ENCODE measurements at places on chromosomes 6 and 20. TPM values are rescaled to one million over a fixed set of nuclear protein-coding genes. Genes with fewer than 3 reads are reported as not detected.
A peak's percentile ranks its signal among the peaks of the same experiment; 100 is the strongest.

DNA sequence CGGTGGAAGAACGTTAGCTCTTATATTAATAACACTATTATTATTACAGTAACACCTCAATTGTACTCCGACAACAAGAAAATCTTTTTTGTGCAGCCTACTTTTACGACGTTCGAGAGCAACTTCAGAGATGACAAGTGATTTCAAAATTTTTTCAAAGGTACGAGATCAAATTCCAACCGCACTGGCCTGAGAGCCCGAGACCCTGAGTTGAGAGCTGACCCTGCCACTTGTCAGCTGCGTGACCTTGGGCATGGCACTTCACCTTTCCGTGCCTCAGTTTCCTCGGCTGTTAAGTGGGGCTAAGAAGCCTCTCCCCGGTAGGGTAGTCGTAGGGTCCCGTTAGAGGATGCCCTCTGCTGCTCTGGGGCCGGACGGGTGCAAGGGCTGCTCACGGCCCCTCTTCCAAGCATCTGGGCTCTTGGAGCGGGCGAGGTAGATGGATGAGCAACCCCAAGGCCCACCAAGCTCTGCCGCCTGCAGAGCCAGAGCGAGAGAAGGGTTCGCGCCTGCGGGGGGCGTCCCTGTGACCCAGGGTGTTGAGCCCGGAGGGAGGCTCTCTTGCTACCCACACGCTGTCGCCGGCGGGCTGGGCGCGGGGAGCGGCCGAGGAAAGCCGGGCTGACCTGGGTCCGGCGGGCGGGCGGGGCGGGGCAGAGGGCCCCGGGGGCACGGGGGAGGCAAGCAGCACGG, 510 bp downstream of the NDRG3 start:
- H3K4me1 ChIP-seq, result peaks cover 12% of the 10 kb centered on the region
- no peak overlapping the region for H3K27ac ChIP-seq
- no peaks in the 10 kb centered on the region for H3K36me3 ChIP-seq
- no peaks in the 10 kb centered on the region for H3K27me3 ChIP-seq
- peak overlapping the region; percentile 75 for H3K4me3 ChIP-seq

GRCh38 chr6:148713921-148714320, 32.9 kb upstream of the UST start:
- H3K36me3 ChIP-seq, result no peaks in the 10 kb centered on the region
- DNase-seq, result no peak
- H3K4me1 ChIP-seq, result no peaks in the 10 kb centered on the region
- H3K4me3 ChIP-seq, result no peak overlapping the region

GRCh38 chr20:57711311-57711712, 1.5 kb upstream of the PMEPA1 start:
- H3K4me1 ChIP-seq, result peaks cover 44% of the 10 kb centered on the region
- H3K27me3 ChIP-seq, result no peaks in the 10 kb centered on the region
- H3K4me3 ChIP-seq, result peak overlapping the region; percentile 69
- no peaks in the 10 kb centered on the region for H3K36me3 ChIP-seq
- H3K27ac ChIP-seq, result peak overlapping the region; percentile 87

DNA sequence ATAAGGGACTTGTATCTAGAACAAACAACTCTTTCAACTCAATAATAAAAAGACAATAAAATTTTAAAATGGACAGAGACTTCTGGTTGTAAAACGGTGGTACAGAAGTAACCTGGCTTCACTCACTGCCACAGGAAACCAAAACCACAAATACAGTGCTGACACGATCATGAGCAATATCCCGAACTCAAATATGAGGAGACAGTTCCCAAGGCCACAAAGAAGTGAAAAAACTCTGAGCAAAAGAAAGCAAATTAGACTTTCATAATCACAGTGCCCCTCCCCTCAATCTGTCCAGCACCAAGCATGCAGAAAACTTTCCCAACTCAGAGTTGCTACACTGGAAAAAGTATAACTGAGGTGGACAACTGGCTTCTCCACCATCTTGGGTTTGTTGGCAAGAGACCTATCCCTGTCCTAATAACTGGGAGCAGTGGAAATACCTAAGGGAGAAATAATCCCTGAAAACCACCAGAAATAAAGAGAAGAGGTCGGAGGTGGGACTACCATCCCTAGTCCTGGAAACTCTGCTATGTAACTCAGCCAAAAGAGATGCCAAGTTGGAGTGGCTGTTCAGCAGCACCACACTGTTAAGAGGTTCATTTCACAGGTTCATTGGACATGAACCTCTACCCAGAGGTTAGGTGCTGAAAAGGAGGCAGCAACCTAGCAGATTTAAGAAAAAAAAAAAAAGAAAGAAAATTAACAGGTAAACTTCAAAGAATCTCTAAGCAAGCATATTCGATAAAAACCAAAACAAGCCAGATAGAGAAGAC, 55.5 kb downstream of the REV3L start:
- H3K4me1 ChIP-seq, result peaks cover 36% of the 10 kb centered on the region
- no peaks in the 10 kb centered on the region for H3K36me3 ChIP-seq
- DNase-seq, result peak; percentile 83
- peak overlapping the region; percentile 67 for H3K27ac ChIP-seq

GRCh38 chr20:38658879-38659596, 57.4 kb downstream of the ARHGAP40 start:
- DNase-seq, result no peak
- H3K27ac ChIP-seq, result no peak overlapping the region
- H3K4me1 ChIP-seq, result no peaks in the 10 kb centered on the region
- no peak overlapping the region for H3K4me3 ChIP-seq
- H3K27me3 ChIP-seq, result peaks cover 18% of the 10 kb centered on the region

- H3K27me3 ChIP-seq, result no peaks in the 10 kb centered on the region
- no peak overlapping the region for H3K4me3 ChIP-seq
These were observed 11.6 kb upstream of the C20orf204 start for GRCh38 chr20:64024141-64024990.

DNA sequence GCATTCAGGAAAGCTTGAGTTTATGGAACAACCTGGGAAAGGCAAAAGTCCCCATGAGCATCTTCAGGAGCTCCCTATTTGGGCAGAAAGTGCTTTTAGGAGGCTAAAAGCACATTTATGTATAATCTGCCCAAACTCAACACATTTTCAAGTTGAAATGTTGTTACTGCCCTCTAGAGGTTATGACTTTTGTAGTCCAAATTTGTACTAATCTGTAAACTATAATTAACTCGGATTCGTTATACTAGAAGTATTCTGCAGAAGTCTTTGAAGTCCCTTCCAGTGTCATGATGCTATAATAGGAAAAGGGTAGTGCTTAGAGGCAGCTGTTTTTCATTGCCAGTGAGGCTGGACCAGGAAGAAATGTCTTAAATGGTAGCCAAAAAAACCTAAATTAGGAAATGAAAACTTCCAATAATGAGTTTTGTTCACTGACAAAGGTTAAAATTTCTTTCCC, 44.8 kb upstream of the EMILIN3 start:
- no peaks in the 10 kb centered on the region for H3K4me1 ChIP-seq
- no peaks in the 10 kb centered on the region for H3K27me3 ChIP-seq
- H3K4me3 ChIP-seq, result no peak overlapping the region
- H3K36me3 ChIP-seq, result peaks cover 35% of the 10 kb centered on the region

- no peak overlapping the region for H3K4me3 ChIP-seq
- no peaks in the 10 kb centered on the region for H3K27me3 ChIP-seq
- H3K36me3 ChIP-seq, result no peaks in the 10 kb centered on the region
- no peak overlapping the region for H3K27ac ChIP-seq
These were observed 157.3 kb downstream of the FAM83B start for GRCh38 chr6:55003719-55004430.

DNA sequence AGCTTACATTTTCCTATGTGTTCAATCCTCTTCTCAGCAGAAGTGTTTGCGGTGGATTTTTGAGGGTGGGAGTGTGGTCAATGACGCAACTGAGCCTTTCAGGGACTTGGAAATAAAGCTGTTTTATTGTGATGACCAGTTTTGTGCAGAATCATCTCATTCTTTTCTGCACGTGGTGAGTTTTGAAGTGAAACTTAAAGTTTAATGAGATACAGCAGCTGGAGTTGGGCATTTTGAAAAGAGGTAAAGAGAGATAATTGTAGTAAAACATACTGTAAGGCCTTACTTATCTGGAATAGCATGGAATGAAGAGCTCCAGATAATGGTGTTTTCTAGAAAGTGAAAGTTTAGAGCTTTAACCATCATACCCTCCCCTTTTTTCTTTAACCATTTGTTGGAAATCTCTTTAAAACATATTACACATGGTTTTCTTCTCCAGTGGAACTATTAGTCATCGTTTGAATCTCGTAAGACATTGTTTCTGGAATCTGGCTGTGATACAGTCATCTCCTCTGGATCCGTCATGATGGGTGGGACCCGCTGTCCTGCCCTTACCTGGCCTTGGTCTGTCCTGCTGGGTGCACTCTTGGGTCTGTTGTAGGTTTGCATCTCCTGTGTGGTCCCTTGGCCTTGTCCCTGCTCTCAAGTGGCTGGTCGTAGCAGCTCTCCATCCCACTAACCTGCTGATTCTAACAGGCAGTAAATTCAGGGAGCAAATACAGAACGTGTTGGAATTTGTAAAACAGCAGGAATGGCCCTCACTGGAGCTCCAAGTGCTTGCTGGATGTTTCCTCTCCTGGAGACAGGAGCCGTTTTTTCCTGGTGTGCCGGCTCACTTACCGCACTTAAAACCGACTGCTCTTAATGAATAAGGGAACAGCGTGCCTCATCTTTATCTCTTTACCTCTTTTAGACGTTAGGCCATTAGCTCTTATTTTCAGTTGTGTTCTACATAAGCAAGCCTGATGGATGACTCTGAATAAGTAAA, 29.8 kb downstream of the UST start:
- peak; percentile 81 for DNase-seq
- H3K36me3 ChIP-seq, result no peaks in the 10 kb centered on the region
- peak overlapping the region; percentile 46 for H3K27ac ChIP-seq
- H3K4me3 ChIP-seq, result peak overlapping the region; percentile 32
- H3K27me3 ChIP-seq, result no peaks in the 10 kb centered on the region
- peaks cover 10% of the 10 kb centered on the region for H3K4me1 ChIP-seq

DNA sequence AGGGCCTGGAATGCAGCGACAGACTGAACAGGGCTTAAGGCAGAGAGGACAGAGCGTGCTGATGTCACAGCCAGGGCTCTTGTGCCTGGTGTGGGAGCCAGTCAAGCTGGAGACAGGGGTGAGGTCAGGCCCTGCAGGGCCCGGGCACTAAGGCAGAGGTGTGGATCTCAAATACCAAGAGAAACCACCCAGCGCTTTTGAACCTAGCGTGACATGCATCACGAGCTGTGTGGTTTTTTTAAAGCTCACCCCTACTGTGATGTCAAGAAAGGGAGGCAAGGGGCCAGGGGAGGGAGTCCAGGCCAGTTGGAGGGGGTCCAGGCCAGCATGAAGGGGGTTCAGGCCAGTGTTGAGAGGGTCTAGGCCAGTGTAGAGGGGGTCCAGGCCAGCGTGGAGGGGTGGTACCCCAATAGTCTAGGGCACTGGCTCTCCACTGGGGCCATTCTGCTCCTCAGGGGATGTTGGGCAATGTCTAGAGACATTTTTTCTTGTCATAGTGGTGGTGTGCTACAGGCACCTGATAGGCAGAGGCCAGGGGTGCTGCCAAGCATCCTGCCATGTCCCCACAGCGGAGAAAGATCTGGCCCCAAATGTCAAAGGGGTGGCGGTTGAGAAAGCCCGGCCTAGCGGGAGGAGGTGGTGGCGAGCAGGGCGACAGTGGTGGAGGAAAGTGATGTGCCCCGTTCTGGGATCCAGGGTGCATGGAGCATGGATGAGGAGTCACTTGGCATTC, 42.6 kb downstream of the RBM38 start:
- no peak overlapping the region for H3K4me3 ChIP-seq
- DNase-seq, result no peak
- peaks cover 9% of the 10 kb centered on the region for H3K27me3 ChIP-seq
- H3K4me1 ChIP-seq, result peaks cover 3% of the 10 kb centered on the region

DNA sequence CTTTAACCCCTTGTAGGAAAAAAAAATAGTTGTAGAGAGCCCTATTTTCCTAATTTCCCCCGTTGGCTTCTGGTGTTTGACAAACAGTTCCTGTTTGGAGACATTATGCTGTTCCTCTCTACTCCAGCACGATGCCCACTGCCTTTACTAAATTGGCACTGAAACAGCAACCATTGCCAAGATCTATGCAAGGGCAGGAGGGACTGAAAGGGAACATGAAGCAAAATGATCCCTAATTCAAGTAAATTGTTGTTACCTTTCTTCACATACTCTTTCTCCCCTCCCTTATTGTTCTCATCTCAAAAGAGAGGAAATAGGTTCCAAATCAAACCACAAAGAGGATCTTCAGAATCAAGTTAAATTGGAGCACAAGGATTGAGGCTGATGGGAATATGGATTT, 764.1 kb upstream of the MMS22L start:
- no peaks in the 10 kb centered on the region for H3K4me1 ChIP-seq
- H3K36me3 ChIP-seq, result no peaks in the 10 kb centered on the region
- no peak overlapping the region for H3K27ac ChIP-seq
- no peaks in the 10 kb centered on the region for H3K27me3 ChIP-seq
- no peak for DNase-seq
- H3K4me3 ChIP-seq, result no peak overlapping the region

DNA sequence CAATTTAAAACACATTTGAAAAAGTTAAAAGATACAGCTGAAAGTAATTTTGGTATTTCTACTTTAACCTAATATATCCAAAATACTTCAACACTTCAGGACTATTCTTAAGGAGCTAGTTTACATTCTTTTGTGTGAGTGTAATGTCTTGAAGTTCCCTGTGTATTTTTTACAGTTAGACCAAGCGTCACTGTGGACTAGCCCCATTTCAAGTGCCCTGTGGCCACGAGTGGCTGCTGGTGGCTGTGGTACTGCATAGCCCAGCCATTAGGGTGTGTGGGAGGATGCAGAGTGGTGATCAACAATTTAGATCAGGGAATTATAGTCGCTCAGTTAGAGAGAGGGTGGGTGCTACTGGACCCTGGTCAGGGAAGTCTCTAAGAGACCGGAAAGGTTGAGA, 869 bp upstream of the CST5 start:
- no peak overlapping the region for H3K27ac ChIP-seq
- no peaks in the 10 kb centered on the region for H3K4me1 ChIP-seq
- H3K4me3 ChIP-seq, result no peak overlapping the region
- DNase-seq, result no peak
- no peaks in the 10 kb centered on the region for H3K27me3 ChIP-seq
- H3K36me3 ChIP-seq, result no peaks in the 10 kb centered on the region

DNA sequence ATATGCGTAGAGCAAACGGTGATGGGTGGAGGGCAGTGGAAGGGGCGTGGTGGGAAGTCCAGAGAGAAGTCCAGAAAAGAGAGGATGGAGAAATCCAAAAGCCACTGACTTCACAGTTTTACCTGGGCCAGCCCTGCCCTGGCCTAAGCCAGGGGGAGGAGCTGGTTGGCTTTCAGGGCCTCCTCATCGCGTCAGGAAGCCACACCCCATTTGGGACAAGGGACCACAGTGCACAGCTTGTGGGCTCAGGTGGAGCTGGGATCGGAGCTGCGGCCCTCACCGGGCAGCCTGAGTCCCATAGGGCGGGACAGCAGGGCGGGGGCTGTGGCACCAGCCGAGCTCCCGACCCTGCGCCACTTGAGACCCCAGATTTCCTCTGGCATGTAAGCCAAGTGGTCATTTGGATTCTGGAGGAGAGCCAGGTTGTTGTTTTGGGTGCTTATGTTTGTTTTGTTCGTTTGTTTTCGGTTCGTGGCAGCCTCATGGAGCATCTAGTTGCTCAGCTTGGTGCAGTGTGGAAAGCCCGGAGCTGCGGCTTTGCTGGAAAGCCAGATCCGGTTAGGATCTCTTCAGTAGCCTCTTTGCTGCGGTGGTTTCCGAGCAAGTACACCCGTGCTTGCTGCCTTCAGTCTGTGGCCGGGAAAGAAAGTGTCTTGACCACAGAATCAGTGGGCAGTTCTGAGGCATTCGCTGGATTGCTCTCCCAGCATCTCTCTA, 42.2 kb downstream of the RIOK1 start:
- DNase-seq, result peak; percentile 23
- no peak overlapping the region for H3K27ac ChIP-seq
- no peaks in the 10 kb centered on the region for H3K36me3 ChIP-seq
- no peaks in the 10 kb centered on the region for H3K27me3 ChIP-seq

The PLN gene
- 0.43 TPM for total RNA-seq

- H3K27ac ChIP-seq, result peak overlapping the region; percentile 9
- H3K36me3 ChIP-seq, result peaks cover 50% of the 10 kb centered on the region
- H3K4me3 ChIP-seq, result no peak overlapping the region
- no peak for DNase-seq
- no peaks in the 10 kb centered on the region for H3K27me3 ChIP-seq
- H3K4me1 ChIP-seq, result no peaks in the 10 kb centered on the region
These were observed 84.0 kb downstream of the MTHFD1L start for GRCh38 chr6:150949526-150949925.

The SAMD10 gene
- total RNA-seq, result 4.3 TPM
